ENCODE measurements at places on chromosomes 1 and 21.

- no peak for DNase-seq
Observed at GRCh38 chr1:228448372-228448771, 31.7 kb upstream of the TRIM17 start.

DNA sequence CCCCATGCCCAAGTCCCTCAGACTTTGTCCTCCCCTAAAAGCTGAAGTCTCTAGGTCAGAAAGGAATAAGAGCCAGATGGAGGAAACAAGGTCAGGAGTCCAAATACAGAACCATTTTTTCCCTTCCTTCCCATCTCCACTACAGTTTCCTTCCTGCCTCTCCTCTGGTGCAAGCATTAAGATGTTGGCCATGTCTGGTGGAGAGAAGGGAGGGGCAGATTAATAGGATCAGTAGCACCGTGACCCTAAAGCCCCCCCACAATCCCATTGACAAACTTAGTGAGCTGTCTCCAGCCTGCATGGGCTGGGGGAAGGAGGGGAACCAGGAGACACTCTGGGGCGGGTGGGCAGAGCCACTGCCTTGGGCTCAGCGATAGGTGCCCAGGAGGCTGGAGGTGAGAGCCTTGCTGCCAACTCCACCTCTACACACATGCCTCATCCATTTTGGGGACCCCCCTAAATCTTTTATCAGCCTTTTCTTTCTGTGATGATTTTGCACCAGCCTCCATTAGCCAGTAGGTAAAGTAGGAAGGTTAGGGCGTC is 59.8 kb downstream of the RHBG start:
- no peak for DNase-seq

GRCh38 chr1:2454227-2454626 is 21.9 kb upstream of the PLCH2 start:
- DNase-seq = no peak

DNA sequence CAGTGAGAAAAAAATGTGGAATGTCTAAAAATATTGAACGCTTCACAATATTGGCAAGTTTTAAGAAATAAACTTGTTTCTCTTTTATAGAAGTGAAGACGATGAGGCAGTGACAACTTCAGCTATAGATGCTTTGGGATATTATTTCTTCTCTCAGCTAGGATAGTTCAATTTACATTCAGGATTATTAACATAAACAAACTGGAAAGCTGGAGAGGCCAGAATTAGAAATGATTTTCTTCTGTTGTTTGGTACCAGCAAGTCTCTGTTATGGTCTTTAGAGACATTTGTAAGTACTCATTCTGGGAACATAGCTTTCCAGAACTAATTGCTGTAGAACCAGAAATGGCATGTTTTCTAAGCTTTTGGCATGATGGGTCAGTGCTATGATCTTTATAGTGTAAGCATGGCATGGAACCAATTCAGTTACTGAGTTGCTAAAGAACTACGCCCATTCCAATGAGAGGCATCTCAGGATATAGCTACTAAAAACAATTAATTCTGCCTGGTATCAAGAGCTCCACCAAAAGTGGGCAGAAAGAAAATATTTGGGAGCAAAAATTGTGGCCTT is 599.5 kb upstream of the B3GALT2 start:
- DNase-seq = no peak

DNA sequence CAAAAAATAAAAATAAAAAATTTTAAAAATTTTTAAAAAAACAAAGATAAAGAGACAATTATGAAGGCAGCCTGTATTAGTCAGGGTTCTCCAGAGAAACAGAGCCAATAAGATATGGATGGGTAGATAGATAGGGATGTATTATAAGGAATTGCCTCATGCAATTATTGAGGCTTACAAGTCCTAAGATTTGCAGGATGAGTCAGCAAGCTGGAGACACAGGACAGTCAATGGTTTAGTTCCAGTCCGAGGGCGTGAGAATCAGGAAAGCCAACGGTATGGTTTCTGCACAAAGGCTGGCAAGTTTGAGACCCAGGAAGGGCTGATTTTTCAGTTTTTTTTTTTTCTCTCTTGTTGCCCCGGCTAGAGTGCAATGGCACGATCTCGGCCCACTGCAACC is 24.1 kb upstream of the EIF4G3 start:
- no peak for DNase-seq

- DNase-seq = no peak
Observed at GRCh38 chr1:104593413-104594187, 843.9 kb downstream of the AMY1C start.

DNA sequence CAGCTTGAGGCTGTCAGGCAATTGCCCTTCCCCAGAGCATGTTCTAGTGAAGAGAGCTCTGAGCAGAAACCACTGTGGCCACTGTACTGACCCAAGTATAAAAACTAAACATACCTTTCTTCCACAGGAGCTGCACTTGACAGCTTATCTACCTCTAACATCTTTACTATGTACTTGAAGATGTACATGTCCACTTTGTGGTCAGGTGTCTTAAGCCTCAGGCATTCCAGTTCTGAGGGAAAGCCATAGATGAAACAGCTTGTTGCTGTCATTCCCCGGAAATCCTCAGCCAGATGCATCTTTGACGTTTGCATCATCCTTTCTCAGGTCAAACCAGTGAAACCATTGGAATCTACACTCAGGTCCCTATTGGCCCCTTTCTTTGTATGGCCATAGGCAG is 70.4 kb downstream of the CHRM3 start:
- no peak for DNase-seq

DNA sequence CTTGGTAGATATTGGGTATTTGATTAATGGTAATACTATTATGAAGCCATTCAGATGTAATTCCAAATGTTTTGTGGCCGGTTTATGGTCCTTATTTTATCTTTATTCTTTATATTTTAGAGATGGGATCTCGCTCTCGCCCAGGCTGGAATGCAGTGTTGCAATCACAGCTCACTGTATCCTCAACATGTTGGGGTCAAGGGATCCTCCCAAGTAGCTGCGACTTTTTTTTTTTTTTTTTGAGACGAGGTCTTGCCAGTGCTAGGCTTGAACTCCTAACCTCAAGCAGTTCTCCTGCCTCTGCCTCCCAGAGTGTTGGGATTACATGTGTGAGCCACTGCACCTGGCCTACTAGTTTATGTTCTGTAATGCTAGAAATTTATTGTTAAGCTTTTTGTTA is 4.7 kb downstream of the DDI2 start:
- DNase-seq = no peak

DNA sequence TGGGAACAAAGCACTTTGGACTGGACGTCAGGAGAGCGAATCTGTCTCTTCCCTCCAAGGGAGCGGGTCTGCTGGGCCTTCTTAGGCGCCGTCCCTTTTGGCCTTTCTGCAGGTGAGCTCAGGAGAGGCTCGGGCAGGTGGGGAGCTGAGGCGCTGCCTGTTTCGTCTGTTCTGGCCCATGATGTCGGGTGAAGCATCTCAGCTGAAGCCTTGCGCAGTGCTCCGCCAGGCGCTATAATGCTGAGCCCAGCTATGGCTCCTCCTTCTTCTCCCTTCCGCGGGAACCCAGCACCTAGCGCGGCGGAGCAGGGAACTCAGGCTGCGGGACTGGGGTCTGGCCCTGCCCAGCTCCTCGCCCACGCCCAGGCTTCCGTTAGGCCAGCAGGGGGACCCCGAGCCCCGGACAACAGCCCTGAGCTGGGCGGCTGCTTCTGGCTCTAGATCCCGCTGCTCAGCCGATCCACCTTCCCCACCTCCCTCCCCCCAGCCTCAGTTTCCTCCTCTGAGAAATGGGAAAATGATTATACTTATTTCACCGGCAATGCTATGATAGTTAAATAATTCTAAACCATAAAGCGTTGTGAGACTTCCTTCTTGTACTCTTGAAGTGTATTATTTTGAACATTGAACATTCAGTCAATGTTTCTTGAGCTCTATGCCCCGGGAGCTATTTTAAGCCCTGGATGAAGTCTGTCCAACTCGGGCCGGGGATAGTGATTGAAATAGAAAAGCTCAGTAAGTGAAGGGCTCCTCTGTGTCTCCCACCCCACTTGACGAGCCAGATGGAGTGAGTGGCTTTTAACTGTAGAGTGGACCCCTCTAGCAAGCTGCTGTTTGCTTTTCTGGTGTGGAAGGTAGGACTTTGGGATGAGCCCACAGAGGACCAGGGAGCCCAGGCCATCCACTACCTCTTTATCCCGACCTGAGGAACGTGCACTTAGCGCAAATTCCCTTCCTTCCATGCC is 9.6 kb upstream of the ADORA1 start:
- peak; percentile 39 for DNase-seq

DNA sequence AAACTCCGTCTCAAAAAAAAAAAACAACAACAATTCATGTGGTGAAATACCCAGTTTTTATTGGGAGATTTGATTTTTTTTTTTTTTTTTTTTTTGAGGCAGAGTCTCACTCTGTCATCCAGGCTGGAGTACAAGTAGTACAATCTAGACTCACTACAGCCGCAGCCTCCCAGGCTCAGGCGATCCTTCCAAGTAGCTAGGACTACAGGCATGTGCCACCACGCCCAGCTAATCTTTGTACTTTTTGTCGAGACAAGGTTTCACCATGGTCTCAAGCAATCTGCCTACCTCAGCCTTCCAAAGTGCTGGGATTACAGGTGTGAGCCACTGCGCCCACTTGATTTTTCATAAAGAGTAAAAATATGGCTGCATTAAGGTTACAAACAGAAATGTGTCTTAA is 15.4 kb downstream of the FAM76A start:
- no peak for DNase-seq

DNA sequence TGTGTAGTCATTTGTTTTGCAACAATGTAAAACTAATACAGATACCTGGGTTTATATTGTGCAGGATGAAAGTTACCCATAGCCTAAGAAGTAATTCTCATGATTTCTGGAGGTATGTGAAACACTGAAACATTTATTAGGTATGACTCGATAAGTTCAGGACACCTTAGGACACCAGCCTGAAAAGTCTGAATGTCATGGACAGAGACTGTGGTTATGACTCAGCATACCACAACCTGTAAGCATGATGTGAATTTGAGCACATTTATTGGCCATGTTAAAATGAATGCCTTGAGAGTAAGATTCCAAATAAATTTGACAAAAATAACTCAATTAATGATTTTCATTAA is 1471.7 kb upstream of the B3GALT2 start:
- DNase-seq = no peak

DNA sequence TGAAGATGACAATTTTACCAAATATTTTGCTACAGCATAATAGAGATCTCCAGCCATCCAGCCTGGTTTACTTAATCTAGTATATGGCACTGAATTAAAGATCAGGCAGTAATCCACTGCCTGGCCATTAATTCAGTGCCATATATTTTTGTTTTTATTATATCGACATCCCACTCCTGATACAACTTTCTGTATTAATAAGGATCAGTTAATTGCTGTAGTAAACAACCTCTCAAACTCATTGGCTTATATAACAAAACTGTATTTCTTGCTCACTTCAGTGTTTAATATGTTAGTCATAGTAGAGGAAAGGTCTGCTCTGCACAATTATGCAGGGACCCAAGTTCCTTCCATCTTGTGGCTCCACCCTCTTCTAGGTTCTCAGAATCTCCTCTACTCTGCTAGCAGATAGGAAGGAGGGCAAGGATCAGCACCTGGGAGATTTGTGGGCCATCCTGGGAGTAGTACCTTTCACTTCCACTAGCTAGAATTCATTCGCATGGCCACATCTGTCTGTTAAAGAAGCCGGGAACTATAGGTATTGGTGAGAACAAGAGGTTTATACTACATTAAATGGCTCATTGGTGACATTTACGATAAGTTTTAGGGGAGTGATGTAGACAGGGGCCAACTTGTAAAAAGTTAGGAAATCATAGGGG is 3.6 kb upstream of the ZDHHC18 start:
- no peak for DNase-seq

DNA sequence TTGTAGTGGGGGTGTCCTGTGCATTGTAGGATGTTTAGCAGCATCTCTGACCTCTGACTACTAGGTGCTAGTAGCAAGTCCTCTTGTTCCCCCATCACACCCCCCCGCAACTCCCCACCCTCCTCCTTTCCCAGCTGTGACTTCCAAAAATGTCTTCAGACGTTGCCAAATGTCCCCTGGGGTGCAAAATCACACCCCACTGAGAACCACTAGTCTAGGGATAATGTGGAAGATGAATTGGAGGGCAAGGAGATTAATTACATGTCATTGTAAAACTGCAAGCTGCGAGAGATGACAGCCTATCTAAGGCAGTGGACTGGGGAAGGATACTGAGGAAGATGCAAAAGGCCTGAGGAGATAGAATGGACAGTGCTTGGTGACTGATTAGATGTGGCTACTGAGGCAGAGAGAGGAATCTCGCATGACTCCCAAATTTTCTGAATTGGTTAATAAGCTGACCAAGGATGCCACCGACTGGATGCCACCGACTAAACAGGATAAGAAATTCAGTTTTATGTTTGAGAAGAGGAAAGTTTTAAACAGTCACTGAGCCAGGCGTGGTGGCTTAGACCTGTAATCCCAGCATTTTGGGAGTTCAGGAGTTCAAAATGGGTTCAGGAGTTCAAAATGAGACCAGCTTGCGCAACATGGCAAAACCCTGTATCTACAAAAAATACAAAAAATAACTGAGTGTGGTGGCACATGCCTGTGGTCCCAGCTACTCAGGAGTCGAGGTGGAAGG is 3.1 kb upstream of the JAK1 start:
- no peak for DNase-seq

DNA sequence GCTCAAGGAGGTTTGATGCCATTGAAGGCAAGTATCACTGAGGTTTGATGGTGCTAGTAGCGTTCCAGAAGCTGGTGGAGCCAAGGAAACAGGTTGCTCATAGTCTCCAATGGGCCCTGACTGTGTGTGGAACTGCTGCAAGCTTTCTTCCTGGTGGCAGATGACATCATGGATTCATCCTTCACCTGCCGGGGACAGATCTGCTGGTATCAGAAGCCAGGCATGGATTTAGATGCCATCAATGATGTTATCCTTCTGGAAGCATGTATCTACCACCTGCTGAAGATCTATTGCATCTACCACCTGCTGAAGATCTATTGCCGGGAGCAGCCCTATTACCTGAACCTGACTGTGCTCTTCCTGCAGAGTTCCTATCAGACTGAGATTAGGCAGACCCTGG is 734.4 kb downstream of the PLA2G4A start:
- DNase-seq = no peak

GRCh38 chr1:115184951-115185331 is 95.6 kb upstream of the TSPAN2 start:
- no peak for DNase-seq

Measured in stimulated activated CD4-positive, alpha-beta T cell treated with anti-CD3 and anti-CD28 coated beads, Interleukin-4, amount 100 ng/mL, for 48 hours (primary cell).